ENCODE measurements at places on chromosomes 3 and 15.

- DNase-seq = no peak
Measured at GRCh38 chr3:42518800-42519567, 16.5 kb downstream of the VIPR1 start.

DNA sequence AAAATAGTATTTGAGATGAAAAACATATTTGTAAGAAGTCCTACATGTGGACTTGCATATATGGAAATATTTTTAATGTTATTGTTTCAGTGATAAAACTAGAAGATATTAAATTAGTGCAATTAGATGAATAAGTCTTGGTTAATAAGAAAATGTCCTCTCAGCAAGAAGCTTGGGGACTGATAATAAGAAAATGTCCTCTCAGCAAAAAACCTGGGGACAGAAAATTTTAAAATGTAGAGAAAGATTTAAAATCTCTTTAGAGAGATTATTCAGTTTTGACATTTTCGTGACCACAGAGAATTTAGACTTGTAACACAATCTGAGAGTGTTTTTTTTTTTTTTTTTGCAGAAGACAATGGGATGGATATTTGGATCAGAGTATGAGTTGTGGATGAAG lies 156.0 kb downstream of the ISL2 start:
- no peak for DNase-seq

DNA sequence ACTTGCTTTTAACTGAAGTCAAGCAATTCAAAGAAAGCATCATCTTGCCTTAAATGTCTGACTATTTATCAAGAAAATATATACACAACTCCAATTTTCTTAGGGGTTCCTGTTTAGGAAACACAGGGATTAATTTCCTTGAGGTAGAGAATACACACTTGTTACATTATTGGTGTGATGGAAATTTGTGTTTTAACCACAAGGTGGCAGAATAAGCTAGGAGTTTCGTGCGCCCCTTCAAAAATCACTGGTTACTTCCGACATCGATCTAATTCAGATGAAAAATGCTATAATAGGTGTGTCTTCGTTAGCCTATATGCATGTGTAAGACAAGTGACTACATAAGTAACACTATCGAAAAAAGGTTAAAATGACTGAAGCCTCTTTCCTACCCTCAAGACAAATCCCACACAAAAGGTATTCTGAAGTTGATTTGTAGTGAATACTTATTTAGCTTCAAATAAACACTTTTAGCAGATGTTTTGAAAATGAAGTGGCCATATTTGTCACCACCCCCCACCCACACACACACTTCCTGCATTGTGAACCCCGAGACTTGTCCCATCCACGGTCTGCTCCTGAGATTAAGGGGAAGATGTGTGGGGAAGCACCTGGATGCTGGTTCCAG lies 246.5 kb downstream of the ROBO1 start:
- peak; percentile 71 for DNase-seq

GRCh38 chr3:23189187-23189586 lies 13.9 kb upstream of the UBE2E2 start:
- no peak for DNase-seq

- DNase-seq = no peak
Measured at GRCh38 chr15:95296643-95297042, 1033.9 kb upstream of the NR2F2 start.

DNA sequence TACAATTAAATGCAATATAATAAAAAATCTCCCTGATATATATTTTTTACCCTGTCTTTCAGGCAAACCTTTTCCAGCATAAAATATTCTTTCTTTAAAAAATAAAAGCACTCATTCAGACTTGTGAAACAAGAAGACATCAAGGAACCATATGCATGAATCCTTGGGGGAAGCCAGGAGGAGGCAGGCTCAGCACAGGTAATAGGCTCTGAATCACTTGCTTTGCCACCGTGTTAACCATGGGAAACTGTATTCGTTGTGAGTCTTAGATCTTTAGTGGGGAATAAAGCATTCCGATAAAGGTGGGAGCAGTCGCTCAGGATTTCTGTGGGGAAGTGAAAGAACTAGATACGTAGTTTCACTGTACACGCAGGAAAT lies 42.4 kb downstream of the FBN1 start:
- no peak for DNase-seq

DNA sequence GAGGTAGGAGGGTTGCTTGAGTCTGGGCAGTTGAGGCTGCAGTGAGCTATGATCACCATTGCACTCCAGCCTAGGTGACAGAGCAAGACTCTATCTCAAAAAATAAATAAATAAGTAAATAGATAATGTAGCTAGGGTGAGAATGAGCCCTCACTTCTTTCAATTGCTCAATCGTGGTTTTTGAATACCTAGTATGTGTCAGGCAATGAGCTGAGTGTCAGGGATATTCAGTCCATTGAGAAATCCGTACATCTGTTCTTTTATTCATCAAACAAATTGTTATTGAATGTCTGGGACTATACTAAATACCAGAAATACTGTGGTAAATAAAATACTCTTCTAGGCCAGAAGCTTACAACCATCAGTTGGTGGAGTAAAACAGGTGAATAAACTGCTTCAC lies 6.2 kb upstream of the ZNF148 start:
- no peak for DNase-seq

DNA sequence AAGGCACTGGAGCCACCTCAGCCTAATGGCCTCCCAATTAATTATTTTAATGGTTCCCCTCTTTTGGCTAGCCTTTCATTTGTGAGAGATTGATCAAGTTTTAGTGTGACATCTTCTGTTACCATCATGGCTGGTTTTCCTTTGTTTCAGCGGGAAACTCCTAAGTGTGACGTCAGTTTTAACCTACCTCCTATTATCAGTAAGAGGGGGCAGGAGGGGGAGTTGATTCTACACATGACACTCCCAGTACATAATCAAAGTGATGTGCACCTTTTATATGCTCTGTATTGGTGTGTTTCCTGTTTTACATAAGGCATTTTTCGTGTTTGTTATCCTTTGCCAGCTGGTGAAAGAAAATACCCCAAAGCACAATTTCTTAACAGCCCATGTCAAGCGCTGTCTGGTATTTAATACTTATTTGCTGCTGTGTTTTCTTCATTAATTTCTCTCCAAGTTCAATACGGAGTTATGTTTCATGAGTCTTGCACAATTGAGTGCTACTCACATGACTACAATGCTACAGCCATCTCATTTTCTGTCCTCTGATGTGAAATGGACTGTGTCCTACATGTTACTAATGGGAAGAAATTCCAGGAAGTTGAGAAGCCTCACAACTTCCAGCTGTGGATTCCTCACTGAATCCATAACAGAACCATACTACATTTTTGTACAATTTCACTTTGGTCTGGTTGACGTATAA lies 52.2 kb upstream of the POLR2M start:
- DNase-seq = no peak

GRCh38 chr3:192958219-192958872 lies 40.7 kb upstream of the MB21D2 start:
- DNase-seq = no peak

GRCh38 chr3:113227146-113227545 lies 15.8 kb downstream of the BOC start:
- no peak for DNase-seq

DNA sequence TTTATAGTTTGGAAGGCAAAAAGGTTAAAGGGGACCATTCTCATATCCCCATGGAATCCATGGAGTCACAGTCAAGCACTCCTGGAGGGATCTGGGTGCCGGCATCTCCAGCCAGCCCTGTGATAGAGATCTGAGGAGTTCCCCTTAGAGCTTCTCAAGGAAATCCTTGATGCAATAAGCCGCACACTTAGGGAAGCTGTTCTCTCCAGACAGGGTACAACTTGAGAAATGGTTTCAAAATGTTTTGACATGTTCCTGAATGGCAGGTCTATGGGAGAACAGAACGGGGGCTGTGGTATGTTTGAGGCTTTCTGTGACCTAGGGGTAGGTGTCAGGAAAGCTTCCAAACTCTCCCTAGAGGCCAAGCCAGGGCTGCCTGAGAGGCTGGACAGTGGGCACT lies 292.9 kb downstream of the TLE3 start:
- DNase-seq = no peak

- no peak for DNase-seq
Measured at GRCh38 chr3:131972550-131972949, 62.3 kb downstream of the CPNE4 start.

DNA sequence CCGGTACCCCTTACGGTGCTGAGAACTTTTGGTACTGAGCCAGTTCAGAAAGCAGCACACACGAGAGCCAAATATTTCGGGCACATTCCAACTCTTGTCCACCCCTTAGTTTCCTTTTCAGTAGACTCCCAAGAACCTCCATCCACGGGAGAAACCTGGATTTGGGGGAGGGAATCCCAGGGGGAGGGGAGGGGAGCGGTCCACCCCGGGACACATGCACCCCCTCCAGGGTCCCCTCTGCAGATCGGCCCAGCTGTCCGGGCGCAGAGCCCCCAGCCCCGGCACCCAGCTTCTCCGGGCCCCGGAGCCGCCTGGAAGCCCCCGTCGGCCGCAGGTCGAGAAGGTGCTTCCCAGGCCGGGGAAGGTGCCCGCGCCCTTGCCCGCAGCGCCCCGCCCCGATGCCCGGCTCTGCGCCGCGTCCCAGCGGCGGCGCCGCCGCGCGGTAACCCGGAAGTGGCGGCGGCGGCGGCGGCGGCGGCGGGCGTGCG lies 455 bp upstream of the ABHD17C start:
- no peak for DNase-seq

DNA sequence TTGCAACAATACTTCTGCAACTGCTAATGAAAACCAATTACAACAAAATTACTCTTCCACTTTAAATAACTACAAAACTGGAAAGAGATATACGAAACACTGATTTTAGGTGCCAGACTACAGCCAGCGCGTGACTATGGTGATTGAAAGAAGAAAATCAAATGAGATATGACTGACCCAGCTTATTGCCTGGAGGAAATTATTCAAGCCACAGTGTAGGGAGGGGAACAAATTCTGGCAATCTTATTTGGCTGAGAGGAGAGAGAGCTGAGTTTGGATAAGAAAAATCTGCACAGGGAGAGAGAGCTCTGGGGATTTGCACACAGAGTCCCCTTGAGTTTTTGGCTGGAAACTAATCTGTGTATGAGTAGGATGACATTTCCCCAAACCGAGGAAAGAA lies 470.3 kb upstream of the FRG2C start:
- DNase-seq = no peak

GRCh38 chr15:70535071-70535954 lies 228.0 kb downstream of the UACA start:
- DNase-seq = no peak

- DNase-seq = peak; percentile 70
Measured at GRCh38 chr15:32676169-32676568, 34.7 kb downstream of the SCG5 start.

DNA sequence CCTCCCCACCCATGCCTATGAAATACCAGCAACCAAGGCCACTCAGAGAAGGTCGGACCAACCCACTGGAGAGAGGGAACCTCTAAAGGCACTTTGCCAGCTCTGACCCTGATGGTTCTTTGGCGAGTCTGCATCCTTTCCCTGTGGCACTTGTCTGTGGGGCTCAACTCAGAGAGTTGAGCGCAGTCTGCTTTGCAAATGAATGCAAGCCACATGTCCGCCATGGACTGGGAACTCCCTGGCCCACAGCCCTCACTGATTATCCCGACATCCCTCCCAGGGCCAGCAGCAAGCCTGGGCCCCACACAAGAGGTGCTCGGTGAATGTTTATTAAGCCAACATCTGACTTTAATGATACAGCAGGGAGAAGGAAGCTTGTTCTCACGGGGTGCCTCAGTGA lies 55.5 kb upstream of the HES1 start:
- DNase-seq = no peak
